ENCODE measurements at places on chromosomes 2 and 18.

DNA sequence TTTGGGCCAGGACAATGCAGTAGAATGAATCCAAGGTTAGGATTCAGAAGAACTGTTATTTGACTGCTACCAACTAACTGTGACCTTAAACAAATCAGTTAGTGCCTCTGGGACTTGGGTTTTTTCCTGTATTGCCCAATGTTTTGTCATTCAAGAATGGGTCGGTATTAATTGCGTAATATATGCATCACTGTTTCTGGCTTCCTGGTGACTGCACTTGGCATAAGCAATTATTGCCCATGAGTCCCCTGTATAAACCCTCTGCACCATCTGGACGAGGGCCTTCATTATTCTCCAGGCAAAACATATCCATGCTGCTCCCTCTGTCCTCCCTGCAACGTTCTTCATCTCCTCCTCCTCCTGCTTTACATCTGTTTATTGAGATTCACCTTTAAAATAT, 255.8 kb upstream of the LRRTM1 start:
- DNase-seq, result no peak

DNA sequence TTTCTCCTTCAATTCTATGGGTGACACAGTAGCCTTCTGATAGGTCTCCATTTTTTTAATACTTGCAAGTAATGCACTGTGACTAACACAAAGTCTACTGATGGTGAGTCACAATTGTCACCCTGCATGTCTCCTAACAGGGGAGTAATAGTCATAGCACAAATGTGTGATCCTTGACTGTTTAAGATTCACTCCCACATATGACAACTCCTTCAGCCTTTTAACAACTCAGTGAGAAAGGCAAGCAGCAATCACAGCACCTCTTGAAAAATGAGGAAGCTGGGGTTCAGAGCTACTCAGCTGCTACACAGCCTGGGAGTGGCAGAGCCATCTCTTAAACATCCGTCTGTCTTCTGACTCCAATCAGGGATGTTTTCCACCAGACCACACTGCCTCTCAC, 63.8 kb downstream of the EHD3 start:
- DNase-seq, result no peak

- no peak for DNase-seq
Measured at GRCh38 chr2:28325173-28325566, 67.5 kb upstream of the FOSL2 start.

- DNase-seq, result no peak
Measured at GRCh38 chr2:61948661-61949457, 43.4 kb downstream of the COMMD1 start.

DNA sequence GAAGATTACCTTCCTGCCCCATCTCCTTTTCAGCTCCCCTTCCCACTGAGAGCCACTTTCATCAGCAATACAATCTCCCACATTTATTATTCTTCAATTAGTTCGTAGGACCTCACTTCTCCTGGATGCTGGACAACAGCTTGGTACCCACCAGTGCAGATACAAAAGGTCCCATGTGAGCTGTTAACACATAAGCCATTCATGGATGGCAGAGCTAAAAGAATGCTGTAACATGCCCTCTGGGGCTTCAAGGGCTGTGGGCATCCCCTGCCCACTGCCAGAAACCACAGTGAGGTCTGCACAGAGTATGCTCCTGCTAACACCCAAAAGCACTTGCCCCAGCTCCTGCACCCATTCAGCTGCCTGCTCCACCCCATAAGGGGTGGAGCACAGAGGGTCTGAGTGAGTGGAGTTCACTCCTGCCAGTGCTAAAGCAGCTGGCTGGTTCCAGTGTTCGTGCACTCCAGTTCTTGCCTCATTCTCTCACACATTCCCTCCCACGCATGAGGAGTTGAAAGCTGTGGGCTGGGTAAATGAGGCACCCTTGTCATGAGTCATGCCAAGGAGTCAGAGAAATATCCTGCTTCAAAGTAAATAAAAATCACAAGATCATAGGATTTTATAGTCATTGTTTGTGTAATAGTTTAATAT, 305.9 kb upstream of the TMEFF2 start:
- peak; percentile 31 for DNase-seq

DNA sequence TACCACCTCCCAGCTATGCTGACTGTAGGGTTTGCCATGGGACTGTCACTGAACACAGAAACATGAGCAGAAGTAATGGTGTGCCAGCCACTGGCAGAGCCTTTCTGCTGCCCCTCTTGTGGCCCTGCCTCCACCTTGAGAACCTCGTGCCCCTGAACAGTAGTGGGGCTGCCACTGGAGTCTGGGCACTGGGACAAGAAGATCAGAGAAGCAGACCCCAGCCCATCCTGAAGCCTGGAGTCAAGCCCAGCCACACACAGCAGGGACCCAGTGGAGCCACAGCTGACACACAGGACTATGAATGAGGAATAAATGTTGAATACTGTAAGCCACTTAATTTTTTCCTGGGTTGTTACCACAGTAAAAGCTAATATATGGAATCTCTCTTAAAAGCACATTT, 159.6 kb downstream of the NCKAP5 start:
- DNase-seq, result no peak

- DNase-seq, result peak; percentile 67
Measured at GRCh38 chr2:101900375-101900774, 91.4 kb upstream of the IL1R2 start.

DNA sequence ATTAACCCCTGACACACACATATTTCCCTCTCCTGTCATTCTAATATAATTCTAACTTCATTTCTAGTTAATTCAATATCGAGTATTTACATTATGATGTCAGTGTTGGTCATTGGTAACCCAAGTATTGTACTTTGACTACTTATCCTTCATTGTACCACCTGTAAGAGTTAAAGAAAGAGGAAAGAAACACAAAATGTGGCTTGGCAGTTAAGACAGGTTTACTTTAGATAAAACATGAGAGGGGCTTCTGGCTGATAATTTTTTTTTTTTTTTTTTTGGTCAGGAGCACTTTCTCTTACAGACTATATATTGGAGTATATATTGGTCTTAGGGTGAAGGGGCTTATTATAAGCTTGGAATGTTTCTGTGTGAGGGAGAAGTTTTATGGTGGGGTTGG, 57.0 kb upstream of the ACYP2 start:
- DNase-seq, result no peak

DNA sequence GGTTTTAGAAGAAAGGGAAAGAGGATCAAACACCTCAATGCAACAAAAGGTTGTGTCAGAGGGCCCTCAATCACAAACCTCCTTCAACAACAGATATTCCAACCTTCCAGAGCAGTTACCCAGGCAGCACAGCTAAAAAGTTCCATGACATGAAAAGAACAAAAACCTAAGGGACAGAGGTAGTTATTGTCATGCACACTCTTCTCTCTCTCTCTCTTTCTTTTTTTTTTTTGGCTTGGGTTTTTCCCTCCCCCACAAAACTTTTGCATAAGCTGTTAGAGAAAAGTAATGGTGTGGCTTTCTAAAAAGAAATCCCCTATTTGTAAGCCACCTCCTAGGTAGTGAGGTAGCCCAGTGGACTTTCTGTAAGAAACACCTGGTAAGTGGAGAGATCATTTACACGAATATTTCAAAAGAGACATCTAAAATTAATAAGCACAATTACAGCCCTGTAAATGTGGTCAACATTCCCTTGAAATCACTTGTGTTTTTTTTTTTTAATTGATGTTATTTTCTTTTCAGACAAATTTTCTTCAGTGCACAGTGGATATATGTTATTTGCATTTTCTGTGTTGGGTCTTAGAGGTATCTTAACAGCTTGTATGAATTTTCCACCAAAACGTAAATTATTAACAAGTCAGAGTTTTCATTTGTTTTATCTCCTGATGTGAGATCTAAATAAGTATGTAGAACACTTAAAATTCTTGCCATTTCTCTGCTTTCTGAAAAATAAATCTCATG, 48.4 kb downstream of the ZEB2 start:
- no peak for DNase-seq

DNA sequence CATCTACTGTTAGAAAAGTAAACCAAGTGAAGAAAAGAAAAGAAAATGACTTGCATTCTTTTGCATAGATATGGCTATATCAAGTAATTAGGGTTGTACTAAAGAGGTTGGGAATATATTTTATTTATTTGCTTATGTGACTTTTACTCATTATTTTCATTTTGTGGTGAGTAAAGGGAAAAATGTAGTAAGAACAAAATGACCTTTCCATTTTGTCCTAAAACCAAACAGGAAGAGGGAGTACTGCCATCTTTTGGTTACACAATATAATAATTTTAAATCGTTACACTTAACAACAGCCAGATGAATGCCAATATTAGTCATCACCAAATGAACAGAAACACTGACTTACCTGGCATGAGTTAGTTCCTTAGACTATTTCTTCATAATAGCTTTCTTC, 47.3 kb upstream of the NDUFV2 start:
- no peak for DNase-seq

DNA sequence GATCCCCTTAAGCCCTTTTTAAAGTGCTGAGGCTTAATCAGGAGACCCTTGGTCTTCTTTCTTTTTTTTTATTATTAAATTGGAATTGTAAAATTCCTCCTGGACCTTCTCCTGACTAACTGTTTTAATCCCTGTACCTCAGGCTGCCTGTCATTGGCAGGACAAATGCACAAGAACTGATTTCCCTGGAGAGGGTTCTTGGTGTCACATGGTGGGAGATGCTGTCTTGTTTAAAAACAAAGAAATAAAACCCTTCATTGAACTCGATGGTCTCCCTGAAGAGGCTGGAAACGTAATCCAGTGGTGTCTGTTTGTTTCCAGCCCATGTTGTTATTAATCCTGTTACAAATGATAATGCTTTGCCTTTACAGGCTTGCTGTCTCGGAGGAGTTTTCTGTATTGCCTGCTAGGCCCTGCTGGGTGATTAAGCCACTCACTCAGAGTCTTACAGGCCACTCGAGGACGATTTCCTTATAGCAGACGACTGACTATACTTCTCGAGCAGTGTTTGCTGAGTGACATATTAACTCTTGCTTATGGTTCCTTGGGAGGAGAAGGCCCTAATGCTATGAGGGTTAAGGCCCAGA, 100.5 kb upstream of the MGAT5 start:
- DNase-seq, result no peak

- DNase-seq, result no peak
Measured at GRCh38 chr2:46008091-46008870, 288.9 kb upstream of the EPAS1 start.

- DNase-seq, result no peak
Measured at GRCh38 chr2:187819624-187820023, 265.4 kb upstream of the TFPI start.

DNA sequence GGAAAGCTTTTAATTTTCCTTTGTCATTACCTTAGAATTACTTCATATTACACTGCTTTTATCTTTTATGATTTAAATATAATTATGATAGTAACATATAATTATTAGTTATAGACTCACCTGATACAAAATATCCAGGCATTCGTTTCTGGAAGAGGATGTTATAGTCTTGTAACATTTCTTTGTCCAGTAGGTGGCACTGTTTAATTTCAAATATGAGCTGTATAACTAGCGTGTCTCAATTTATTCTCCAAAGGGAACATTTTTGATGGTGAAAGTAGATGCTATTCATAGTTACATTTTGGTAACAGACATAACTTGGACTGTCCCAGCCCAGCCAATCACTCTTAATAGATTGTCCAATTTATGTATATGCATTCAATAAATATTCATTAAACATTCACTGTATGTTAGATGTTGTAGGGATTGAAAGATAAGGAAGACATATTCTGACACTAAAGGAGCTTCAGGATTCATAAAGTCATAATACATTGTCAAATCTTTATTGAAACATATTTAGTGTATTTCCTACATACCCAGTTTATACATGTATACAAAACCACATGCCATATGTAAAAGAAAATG, 19.2 kb downstream of the DAW1 start:
- DNase-seq, result no peak

DNA sequence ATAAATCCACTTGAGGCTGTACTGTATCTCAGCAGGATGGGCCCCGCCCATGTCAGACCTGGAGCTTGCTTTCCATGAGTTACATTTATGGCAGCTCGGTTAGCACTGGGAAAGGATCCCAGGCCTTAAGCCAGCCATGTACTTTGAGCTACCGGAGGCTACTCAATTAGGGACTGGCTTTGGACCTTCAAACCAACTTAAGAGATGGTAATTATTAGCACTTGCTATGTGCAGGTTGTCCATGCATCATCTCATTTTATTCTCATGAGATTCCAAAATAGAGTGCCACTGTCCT, 64.4 kb downstream of the ACTR2 start:
- no peak for DNase-seq

GRCh38 chr2:98912221-98912851, 23.7 kb downstream of the CRACDL start:
- DNase-seq, result no peak

GRCh38 chr2:79716266-79716665, 203.4 kb downstream of the CTNNA2 start:
- no peak for DNase-seq
